ENCODE measurements at places on chromosomes 16 and 17. TPM values are rescaled to one million over a fixed set of nuclear protein-coding genes. Genes with fewer than 3 reads are reported as not detected.

Gene CLEC18C
- polyA plus RNA-seq = not detected

Gene ZPBP2
- not detected for polyA plus RNA-seq

Gene RPAIN
- 39.3 TPM for polyA plus RNA-seq

Gene SPATA32
- polyA plus RNA-seq = not detected

Gene RABEP1
- polyA plus RNA-seq = 8.9 TPM

Gene CTRB1
- not detected for polyA plus RNA-seq
